Breast epithelium (tissue), 4 donors: ENCODE measurements at places on chromosomes 4 and X. TPM values are rescaled to one million over a fixed set of nuclear protein-coding genes. Genes with fewer than 3 reads are reported as not detected.

DNA sequence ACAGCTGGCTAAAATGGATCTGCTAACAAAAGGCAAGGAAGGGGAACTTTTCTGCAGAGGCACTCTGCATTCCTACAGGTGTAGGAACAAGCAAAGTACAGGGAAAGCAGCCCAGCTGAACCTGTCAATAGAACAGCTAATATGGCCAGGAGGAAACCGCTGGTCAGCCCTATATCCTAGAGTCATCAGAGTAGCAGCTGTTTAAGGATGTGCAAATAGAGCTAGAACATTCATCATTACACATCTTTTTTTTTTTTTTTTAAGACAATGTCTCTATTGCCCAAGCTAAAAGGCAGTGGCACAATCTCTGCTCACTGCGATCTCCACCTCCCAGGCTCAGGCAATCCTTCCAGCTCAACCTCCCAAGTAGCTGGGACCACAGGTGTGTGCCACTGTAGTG, 163.0 kb downstream of the BTC start:
- no peak overlapping the region for H3K27ac ChIP-seq
- no peaks in the 10 kb centered on the region for H3K36me3 ChIP-seq
- H3K27me3 ChIP-seq: no peaks in the 10 kb centered on the region
- no peaks in the 10 kb centered on the region for H3K4me1 ChIP-seq
- DNase-seq: no peak

- H3K4me3 ChIP-seq: no peak overlapping the region
- H3K27ac ChIP-seq: peak overlapping the region; percentile 11
- H3K4me1 ChIP-seq: no peaks in the 10 kb centered on the region
- no peak for DNase-seq
- H3K27me3 ChIP-seq: no peaks in the 10 kb centered on the region
- H3K36me3 ChIP-seq: no peaks in the 10 kb centered on the region
These were observed 93.2 kb downstream of the SORBS2 start for GRCh38 chr4:185718578-185719499.

GRCh38 chrX:35166023-35166422, 223.4 kb downstream of the FAM47B start:
- no peak for DNase-seq
- no peaks in the 10 kb centered on the region for H3K36me3 ChIP-seq
- H3K4me1 ChIP-seq: no peaks in the 10 kb centered on the region
- H3K4me3 ChIP-seq: no peak overlapping the region
- H3K27ac ChIP-seq: no peak overlapping the region

The EIF4E gene
- 93.7 TPM for total RNA-seq

The RIPPLY1 gene
- not detected for total RNA-seq

DNA sequence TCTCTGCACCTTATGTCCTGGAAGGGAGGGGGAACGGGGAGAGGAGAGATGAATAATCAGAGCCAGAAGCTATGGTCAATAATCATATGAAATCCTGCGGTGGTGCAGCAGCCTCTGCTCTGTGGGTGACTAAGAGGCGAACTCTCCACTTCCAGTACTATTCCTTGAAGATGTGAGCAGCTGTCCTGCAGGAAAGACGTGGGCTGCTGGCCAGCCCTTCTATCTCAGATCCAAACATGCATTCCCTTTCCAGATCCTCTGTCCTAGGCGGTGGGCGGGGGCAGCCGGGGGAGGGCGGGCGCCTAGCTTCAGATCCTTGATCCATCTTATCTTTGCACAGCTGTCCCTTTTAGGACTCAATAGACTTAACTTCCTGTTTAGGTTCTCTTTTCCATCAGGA, 34.5 kb downstream of the SPINK2 start:
- H3K4me1 ChIP-seq: no peaks in the 10 kb centered on the region
- no peak for DNase-seq
- H3K36me3 ChIP-seq: no peaks in the 10 kb centered on the region
- no peak overlapping the region for H3K4me3 ChIP-seq

GRCh38 chr4:85399270-85399669, 75.7 kb upstream of the ARHGAP24 start:
- no peaks in the 10 kb centered on the region for H3K36me3 ChIP-seq
- H3K4me3 ChIP-seq: no peak overlapping the region
- no peaks in the 10 kb centered on the region for H3K27me3 ChIP-seq
- no peak overlapping the region for H3K27ac ChIP-seq
- no peak for DNase-seq
- no peaks in the 10 kb centered on the region for H3K4me1 ChIP-seq

The TCEAL6 gene
- 2.6 TPM for total RNA-seq

- no peak overlapping the region for H3K4me3 ChIP-seq
- DNase-seq: no peak
- no peak overlapping the region for H3K27ac ChIP-seq
- H3K36me3 ChIP-seq: no peaks in the 10 kb centered on the region
- H3K27me3 ChIP-seq: no peaks in the 10 kb centered on the region
These were observed 995 bp upstream of the NFXL1 start for GRCh38 chr4:47915378-47915777.

DNA sequence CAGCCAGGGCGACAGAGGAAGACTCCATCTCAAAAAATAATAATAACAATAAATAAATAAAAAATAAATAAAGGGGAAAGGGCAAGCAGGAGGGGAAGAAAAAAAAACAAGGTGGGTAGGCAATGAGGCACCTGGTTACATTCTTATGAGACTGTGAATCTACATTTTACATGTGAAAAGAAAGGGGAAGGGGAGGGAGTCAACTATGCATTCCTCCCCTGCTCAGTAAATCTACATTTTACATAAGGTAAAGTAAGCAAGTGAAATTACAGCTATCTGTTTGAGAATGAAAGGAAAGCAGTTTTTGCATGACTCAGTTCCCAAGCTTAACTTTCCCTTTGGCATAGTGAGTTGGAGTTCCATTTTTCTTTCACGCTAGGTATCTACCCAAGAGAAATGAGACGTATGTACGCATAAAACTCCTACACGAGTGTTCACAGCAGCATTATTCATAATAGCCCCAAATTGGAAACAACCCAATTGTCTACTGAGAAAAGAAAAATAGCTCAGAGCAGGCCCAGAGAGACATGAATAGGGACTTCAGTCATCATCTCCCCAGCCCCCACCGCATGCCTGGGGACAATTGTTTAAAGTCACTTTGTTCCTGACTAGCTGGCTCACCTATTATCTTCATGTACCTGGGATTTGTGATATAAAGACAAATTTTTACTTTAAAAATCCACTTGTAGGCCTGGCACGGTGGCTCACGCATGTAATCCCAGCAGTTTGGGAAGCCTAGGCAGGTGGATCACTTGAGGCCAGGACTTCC, 52.4 kb downstream of the DDX3X start:
- no peaks in the 10 kb centered on the region for H3K36me3 ChIP-seq
- no peak overlapping the region for H3K4me3 ChIP-seq
- H3K27ac ChIP-seq: no peak overlapping the region
- no peak for DNase-seq

GRCh38 chrX:68060506-68061205, 372.6 kb downstream of the OPHN1 start:
- H3K4me1 ChIP-seq: no peaks in the 10 kb centered on the region
- H3K4me3 ChIP-seq: no peak overlapping the region
- H3K36me3 ChIP-seq: no peaks in the 10 kb centered on the region
- no peak overlapping the region for H3K27ac ChIP-seq

The EDA gene
- total RNA-seq: 5.0 TPM
